Stimulated activated CD8-positive, alpha-beta memory T cell treated with anti-CD3 and anti-CD28 coated beads, Interleukin-4, amount 100 ng/mL, for 4 hours (primary cell): ENCODE measurements at places on chromosomes 2 and 18.
A peak's percentile ranks its signal among the peaks of the same experiment; 100 is the strongest.

DNA sequence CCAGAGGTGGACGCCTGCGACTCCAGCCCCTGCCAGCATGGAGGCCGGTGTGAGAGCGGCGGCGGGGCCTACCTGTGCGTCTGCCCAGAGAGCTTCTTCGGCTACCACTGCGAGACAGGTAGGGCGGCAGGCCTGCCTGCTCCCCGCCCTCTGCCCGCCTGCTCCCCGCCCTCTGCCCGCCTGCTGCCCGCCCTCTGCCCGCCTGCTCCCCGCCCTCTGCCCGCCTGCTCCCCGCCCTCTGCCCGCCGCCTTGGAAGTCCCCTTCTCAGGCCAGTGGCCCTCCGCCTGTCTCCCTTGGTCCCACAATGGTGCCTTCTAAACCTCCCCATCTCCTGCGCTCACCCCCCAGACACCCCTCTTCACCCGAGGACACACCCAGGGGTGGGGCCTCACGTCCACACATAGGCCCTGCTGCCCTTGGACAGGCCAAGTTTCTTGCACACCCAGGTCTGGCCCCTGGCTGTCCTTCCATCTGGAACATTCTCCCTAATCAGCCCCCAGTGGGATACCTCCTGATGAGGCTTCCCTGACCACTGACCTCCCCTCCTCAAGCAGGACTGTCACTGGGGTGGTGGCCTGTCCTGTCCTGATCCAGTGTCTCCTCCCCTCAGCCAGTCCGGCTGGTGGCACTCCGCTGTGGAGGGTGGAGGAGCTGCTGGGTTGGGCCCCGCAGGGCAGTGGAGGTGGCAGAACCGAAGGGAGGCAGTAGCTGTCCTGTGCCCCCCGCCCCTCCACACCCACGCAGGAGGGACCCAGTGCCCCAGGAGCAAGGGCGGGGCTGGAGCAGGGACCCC lies 37.9 kb downstream of the MTERF4 start:
- DNase-seq, result no peak

DNA sequence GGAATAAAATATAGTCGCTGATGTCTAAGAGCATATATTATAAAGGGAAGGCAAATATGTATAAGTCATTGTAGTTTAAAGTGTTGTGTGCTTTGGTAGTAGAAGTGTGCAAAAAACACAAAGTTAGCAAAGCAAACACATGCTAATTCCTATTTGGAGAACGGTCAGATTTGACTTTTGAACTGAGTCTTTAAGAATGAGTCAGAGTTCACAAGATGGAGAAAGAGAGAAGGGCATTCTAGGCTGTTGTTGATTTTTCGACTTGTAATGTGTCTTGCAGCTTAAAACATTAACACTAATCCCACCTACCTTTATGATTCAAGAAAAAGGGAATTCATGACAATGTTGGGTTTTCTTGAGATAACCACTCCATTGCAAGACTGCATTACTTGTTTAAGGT lies 98.1 kb downstream of the CRIM1 start:
- no peak for DNase-seq

DNA sequence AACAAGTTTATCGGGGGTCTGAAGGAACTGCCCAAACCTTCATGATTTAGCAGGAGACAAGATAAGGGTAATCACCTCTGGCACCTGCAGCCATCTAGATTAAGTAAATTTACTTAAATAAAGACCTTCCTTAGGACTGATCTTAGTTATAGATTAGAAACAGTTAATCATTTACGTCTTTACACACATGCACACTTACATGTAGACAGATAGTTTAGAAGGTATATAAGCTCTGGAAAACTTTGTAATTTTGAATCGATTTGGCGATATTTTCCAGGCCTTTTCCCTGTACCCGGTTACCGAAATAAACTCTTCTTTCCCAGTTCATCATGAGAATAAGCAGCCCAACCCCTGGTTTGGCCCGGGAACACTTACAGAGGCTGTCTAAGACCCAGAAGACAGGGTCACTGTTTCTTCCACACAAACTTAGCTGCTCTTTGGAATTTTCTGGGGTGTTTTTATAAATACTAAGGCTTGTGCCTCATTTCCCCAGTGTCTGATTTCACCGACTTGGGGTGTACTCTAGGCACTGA lies 560 bp upstream of the SKA1 start:
- DNase-seq, result no peak

- DNase-seq, result no peak
These were observed 2.1 kb downstream of the DNAH7 start for GRCh38 chr2:196066291-196067087.

- no peak for DNase-seq
These were observed 106.0 kb downstream of the COPS8 start for GRCh38 chr2:237191714-237192081.

DNA sequence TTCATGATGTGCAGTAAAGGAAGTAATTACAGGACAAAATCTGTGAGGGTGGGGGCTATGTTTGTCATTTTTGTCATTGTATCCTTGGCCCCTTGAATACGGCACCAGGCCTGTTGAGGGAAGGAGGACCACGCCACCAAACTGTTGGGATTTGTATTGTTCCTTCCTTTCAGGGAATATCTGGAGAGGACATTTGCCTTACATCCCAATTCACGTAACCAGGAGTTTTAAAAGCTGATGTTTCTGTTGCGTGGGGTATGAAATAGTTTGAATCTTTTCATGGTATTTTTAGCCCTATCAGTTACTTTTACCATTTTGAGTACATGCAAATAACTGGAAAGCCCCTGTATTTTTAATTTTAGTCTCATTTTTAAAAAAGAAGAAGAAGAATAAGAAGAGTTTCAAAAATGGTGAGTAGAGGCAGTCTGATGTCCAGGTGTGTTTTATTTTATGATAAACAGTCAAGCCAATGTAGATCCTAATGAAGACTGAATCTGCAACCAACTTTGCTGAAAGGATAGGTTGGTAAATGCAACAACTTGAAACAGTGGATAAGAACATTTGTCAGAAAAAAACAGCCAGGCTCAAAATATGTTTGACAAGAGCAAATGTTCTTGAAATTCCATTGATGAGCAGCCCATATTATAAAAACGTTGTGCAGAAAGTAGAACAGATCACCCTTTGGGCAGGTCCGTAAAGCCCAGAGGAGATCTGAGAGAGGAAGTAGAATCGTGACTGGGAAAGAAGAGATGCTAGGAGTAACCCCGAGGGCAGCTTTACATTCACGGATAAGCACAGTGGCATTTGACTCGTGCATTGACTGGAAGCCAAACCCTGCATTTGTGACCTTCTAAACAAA lies 54.5 kb downstream of the RASGRP3 start:
- no peak for DNase-seq

- no peak for DNase-seq
These were observed 65.8 kb upstream of the IGFBP5 start for GRCh38 chr2:216761133-216761532.

DNA sequence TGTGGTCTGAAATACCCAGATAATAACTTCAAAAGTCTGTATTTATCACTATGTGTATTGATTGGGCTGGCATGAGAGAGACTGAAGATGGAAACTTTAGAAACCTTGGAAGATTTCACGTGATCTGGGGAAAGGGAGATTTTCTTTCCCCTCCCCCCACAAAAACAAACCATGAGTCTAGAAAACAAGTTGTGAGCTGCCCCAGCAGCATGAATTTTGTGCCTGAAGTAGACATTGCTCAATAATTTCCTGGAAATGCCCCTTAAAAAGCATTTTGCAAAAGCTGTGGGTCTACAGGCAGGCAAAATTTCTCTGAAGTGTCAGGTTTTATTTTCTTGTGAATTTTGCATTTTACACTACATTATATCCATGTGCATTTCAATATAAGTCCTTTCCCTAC lies 101.8 kb downstream of the ETAA1 start:
- no peak for DNase-seq

DNA sequence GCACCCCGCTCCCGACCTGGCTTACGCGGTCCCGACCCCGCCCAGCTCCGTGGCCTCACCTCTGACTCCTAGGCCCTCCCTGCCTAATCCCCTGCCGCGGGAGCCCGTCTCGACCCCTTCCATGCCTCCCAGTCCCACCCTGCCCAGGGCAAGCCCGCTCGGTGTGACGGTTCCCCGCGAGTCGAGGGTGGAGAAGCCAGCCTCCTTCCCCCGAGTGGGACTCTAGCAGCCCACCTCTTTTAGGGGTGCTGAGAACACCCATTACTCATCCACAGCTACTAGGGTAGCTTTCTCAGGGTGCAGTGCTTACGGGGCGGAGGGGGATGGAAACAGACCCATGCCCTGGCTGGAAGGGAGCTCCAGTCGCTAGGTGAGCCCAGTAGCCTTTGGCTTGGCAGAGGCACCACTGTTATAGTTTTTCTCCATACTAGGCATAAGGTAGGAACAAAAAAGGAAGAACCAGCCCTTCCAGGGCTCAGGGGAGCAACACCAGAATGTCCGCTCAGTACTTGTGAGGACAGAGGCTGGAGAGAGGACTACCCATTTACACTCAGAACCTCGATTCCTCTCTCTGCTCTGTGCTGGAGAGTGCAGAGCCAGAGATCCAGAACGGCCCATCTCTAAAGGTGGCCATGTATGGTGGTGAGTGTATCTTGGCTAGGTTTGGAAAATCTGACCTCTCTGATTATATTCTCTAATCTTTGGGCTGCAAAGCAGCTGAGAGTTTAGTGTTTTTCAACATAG lies 606 bp downstream of the AGBL5 start:
- DNase-seq, result peak; percentile 21

DNA sequence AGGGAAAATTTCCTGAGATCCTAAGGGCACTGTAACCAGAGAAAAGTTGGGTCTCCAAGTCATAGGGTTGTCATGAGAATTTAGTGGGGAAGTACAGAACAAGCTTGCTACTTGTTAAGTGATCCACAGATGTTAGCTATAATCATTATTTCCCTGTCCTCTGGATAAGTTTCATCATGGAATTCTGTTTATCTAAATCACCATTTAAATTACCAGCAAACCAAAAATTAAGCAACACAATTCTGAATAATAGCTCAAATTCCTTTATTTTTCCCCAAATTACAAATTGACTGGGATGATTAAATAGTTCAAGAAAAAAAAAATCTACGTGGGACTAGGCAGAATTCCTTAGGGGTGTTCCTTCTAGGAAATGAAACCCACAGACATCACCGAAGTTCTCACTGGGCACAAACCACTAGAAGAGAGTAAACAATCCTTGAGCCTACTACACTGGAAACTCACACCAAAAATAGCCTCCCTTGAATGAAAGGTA lies 159.5 kb downstream of the COL6A3 start:
- DNase-seq, result no peak

DNA sequence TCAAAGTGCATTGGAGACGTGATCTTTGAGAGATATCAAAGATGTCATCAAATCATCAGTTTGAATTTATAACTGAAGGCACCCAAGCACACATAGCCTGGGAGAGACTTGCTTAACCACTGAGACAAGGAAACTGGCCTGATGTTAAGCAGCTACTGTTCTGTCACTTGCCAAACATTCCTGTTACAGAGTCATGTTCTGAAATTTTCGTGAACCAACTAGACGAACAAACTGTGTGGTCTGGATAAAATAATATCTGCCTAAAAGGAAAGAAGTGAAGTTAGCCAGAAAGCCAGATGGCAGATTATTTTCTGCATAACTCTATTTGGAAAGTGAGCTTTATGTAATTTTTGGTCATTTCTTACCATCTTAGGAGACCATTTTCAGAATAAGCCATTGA lies 51.4 kb downstream of the SPATS2L start:
- DNase-seq, result no peak

GRCh38 chr2:165874445-165875039 lies 79.0 kb downstream of the TTC21B start:
- DNase-seq, result no peak

DNA sequence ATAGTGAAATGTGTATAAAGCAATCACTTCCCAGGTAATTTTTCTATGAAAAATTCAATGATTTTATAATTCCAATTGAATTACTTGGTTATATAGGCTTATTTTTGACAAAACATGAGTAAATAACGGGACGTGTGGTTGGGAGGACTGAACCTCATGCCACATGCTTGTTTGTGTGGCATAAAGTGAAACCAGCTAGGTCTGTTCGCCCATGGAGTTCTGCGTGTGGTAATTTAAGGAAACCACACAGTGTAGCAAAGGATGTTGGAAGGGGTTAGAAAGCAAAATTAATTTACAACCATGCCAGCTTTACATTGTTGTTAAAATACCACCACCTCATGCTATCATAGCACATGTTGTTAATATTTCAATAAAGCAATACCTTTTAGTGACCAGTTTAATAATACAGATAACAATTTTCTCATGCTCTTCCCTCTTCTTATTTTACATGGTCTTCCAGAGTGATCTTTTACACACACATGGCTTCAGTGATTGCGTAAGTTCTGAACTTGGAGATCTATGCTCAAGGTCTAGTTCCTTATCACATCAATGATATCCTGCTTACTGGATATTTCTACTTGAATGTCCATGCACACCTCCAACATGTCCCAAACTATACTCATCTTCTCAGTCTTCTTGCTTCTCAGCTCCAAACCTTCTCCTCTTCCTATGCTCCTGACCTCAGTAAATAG lies 156.4 kb upstream of the ITGA4 start:
- no peak for DNase-seq

DNA sequence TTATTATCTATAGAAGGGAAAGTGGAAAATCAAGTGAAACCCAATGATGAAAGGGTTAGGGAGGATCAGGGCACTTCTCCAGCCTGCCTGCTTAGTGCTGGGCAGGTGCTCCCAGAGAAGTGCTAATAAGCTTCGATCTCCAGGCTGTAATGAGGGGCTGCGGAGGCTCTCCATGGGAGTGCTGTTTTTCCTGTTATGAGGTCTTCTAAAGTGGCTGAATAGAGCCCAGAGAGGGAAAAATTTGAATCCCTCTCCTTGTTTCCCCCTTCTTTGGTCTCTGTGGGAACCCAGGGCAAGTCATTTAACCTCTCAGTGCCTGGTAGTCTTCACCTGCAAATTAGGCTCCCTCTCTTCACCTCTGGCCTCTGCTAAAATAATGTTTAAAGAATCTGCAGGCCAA lies 351.7 kb upstream of the DCC start:
- DNase-seq, result no peak

- no peak for DNase-seq
These were observed 386.7 kb downstream of the TGIF1 start for GRCh38 chr18:3836483-3837335.

DNA sequence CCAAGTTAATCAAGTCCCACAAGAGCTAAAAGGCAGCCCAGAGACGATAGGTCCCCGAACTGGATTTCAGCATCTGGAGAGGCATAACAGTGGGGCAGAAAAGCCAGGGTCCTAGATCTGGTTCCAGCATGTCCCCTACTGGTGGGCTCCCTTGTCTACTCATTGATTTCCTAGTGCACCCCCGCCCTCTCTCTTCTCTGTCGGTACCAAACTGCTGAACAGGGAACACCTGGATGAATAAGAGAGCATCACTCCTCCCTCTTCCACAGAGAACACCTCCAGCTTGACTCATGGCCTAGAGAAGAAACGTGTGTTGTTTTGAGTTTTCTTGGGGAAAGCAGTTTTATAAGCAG lies 101.3 kb downstream of the FOXI3 start:
- no peak for DNase-seq
